ENCODE measurements at places on chromosomes 7 and 10.

DNA sequence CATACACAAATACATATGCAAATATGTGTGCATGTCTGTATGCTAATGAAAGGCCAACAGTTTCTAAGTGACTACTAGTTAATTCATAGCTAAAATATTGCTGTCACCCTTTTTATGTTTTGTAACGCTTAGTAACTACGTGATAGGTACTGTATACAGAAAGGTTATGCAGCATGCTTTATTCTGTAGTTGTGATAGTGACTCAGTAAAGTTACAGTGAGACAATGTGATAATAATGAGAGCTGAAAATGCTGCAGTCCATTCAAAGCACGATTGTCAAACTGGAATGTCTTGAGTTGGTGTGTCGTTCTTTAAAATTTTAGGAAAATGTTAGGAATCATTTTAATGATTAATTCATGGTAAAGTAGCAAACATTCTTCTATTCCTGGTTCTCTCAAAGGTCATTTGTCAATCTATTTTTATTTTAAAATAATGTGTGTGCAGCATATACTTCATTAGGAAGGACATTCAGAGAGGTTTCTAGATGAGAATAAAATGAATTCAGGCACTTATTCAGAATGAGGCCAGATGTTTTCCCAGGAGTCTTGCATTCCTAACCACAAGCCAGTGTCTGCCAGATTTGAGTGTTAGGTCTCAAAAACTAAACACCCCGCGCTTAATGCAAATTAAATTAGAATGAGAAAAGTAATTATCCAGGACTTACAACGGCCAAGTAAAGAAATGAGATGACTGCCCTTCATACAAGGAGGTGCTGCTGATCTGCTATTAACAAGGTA, 408.8 kb upstream of the FZD8 start:
- DNase-seq, result no peak

GRCh38 chr7:158414002-158414401, 173.6 kb downstream of the PTPRN2 start:
- no peak for DNase-seq

DNA sequence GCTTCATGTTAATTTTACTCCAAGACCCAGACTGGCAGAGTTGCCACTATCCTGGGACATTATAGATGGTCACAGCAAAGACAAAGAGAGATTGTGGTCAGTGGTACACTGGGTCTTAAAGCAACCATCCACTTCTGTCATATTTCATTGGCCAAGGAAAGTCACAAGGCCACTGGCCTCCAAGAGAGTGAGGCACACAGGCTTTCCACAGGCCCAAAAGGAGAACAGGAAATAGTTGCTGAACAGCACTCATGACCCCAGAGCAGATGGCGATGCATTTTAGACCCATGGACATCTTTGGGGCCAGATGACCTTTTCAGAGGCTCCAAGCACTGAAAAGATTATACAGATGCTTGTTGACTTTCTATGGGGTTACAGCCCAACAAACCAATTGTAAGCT, 97.4 kb downstream of the ARID5B start:
- no peak for DNase-seq

DNA sequence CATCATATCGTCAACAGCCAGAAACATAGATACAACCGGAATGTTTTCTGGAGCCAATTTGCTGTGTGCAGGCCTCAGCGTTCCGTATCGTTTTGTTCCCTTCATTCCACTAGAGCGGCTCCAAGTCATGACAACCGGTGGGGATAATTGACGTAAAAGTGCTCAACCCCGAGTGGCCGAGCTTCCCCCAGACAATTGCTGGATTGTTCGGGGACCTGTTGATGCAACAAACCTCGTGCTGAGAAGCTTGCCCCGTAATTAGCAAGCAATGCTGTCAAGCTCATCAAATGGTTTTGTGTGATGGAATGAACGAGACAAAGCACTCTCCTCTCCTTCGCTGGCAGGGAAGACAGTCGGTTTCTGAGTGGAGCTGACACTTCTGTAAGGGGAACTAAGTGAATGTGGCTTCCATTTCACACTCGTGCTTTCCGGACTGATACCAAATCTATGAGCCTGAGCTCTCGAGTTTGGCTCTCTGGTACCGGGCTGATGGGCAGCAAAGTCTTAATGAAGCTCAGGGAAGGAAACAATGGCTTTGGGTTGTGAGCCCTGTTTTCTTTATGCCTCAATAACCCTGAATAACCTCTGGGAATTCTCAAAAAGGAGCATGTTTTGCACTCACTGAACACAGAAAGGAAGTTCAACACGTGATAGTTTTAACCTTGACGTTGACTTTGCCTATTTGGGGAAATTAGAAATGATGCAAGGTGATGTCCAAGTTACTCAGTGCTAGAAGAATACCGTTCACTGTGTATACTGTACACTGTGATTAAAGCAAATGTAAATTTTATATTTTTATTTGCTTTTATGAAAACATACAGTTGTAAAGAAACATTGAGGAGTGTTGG, 220.5 kb downstream of the BAMBI start:
- no peak for DNase-seq

Data from esophagus squamous epithelium (tissue), 5 donors.